GM20000 (cell line): ENCODE measurements at places on chromosomes 7 and 10.

GRCh38 chr10:133465191-133465949, 11.6 kb downstream of the SCART1 start:
- DNase-seq: peak; percentile 34

DNA sequence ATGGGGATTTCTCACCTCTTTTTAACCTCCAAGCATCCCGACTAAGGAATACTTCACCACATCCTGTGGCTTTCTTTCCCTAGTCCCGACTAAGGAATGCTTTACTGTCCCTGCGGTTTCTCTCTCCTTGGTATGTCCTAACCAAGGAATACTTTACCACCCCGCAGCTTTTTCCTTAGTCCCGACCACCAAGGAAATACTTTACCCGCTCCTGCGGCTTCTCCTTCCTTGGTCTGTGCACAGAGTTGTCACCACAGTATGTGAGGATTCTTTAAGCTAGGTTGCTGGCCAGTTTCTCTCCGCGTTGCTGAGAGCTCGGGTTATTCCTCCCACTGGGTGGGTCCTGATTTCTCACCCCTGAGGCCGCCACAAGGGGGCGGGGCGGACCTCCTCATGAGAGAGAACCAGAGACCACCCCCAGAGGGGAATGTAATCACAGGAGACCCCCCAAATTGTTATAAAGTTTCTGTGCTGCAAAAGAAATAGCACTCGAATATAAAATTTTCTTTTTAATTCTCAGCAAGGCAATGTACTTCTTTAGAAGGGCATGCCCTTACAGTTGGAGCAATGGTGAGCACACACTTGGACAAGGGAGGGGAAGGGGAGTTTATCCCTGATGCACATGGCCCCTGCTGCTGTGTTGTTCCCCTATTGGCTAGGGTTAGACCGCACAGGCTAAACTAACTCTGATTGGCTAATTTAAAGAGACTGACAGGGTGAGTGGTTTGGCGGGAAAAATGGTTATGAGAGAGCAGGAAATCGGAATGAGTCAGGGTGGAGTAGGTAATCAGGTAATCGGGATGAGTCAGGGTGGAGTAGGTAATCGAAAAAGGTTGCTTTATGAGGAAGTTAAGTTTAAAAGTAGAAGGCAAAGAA, 12.8 kb downstream of the SUGCT start:
- no peak for DNase-seq

- DNase-seq: no peak
Measured at GRCh38 chr10:102635377-102635776, 8.9 kb upstream of the TRIM8 start.

DNA sequence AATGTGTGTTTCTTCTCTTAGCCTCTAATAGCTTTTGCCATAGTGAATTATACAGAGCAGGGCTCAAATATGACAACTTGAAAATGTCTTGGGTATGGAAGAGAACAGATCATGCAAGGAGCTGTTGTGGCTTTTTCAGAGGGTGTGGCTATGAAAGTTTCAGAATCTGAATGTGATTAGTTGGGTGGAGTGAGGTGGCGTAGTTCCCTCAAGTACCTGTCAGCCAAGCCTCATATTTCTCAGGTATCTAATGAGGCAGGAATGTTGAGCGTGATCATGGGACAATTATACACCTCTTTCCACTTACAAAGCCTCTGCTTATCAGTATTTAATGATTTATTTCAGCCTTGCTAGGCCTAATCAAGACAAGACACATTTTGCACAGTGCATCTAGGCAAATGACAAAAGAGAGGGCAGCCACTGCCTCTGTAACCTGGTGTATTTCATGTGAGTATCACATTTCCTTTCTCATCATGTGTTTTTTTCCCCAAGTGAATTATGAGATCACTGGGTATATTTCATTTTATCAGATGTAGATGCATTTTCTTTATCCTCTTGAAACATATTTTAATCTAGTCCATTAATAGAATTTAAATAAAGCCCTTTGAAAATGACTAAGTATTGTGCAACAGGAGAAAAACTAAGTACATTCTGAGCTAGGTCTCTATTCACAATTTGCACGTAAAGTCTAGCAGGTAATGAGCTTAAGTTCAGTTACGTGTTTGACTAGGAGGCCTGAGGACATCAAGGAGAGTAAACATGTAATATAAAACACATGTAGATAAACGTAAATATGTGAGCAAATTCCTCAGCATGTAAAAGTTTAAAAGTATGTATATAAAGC, 644.4 kb upstream of the IGFBP3 start:
- DNase-seq: no peak

DNA sequence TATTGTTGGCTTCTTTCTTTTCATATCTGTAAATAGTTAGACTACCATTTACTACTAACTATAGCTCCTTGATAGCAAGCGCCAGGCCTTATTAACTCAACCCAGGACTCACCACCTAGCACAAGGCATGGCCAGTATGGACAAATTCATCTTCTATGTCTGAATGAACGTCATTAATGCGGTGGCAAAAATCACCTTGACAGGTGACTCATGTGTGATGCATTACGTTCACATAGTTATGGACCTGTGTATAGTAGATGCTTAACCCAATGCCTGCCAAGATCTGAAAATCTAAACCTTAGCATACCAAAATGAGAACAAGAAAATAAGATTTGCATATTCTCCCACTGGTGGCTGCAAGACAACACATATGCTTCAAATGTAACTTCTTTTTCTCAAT, 300.8 kb downstream of the PARD3 start:
- DNase-seq: no peak

- no peak for DNase-seq
Measured at GRCh38 chr7:67100956-67101361, 104.3 kb downstream of the TYW1 start.

- peak; percentile 52 for DNase-seq
Measured at GRCh38 chr7:22452142-22452959, 47.6 kb downstream of the STEAP1B start.

- DNase-seq: no peak
Measured at GRCh38 chr10:79239275-79239779, 107.9 kb upstream of the PPIF start.

DNA sequence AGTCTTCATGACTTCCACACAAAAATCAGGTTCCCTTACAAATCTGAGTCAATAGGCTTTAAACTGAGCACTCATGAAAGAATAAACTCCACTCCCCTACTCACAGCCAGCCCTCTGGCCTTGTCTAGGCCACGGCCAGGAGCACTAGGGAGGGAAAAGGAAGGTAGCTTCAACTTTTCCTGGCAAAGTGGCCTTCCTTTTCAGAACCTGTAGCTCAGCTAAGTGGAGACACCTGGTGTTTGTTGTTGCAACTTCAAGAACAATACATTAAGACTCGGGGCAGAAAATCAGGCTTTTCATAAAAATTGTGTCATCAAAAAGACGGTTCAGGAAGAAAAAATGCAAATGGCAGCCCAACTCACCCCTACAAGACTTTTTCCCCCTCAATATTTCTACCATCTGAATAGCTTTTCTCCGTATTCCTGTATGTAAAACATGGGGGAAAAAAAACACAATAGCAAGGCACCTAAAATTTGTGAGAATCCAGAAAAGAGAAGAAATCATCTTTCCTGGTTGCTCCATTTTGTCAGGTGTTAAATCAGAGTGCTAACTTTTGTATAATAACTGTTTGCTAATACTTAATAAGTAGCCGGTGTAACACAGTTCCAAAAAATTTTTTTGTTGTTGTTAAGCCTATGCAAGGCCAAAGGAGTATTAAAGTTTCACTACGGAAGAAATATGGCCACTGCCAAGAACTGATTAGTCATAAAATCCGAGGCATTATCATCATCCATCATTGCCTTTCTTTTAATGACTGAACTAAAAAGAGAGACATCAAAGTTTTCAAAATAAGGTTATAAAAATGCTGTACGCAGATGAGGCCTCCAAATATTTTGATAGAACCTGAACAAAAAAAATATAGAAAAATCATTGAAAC, 66.2 kb upstream of the ARID5B start:
- peak; percentile 23 for DNase-seq

DNA sequence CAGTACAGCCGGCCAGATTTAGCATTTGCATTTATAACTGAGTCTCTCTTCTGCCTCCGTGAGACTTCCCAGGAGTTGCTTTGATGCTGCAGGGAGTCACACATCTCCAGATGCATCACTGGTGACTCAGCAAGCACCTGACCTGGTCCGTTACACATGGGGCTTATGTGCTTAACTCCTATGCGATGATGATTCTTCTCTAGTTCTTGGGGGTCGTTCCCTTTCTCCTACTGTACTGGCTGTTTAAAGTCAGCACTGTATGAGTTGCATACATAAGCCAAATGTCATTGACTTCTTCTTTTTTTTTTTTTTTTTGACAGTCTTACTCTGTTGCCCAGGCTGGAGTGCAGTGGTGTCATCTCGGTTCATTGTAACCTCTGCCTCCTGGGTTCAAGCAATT, 13.0 kb upstream of the AKR1E2 start:
- no peak for DNase-seq

GRCh38 chr7:92178928-92179924, at the start of gene LRRD1:
TSS of gene LRRD1 (minus strand) at chr7:92179142. CDS start at chr7:92165202, 13,940 bp downstream.
- peak; percentile 91 for DNase-seq

GRCh38 chr10:133334503-133335245, 2.0 kb downstream of the CALY start:
- DNase-seq: no peak

DNA sequence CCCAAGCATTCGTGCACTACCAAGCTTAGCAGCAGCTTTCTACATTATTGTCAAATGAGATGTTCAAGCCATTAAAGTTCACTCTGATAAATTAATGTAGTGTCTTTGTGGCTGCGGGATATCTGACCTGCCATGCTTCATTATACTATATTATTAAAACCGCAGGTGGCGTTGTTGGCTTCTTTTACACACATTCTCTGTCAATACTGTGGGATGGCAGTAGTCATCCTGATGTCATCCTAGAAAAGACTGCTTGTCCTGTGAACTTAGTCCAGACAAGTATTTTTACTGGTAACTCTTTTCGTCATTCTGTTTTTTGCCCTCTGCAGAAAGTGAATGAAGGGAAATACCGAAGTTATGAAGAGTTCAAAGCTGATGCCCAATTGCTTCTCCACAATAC, 103.9 kb downstream of the ZMYND11 start:
- DNase-seq: no peak

GRCh38 chr10:51743146-51743545, 43.8 kb upstream of the CSTF2T start:
- DNase-seq: no peak

DNA sequence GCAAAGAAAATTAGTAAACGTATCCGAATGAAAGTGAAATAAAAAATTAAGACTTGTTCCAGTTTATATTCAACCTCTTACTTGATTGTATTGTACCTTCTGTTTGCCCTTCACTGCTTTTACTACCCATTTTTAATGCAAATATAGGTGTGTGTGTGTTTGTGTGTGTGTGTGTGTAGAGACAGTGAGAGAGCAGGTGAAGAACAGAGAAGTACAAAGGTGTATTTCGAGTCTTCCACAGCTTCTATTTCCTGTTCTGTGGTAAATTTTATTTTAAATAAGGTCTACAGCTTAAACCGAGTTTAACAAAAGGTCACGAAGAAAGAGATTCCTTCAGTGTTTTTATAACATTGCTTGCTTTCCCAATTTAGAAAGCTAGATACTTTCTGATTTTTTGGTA, 12.7 kb upstream of the SVIL start:
- DNase-seq: no peak

- DNase-seq: no peak
Measured at GRCh38 chr10:132541601-132542011, 4.0 kb downstream of the INPP5A start.

DNA sequence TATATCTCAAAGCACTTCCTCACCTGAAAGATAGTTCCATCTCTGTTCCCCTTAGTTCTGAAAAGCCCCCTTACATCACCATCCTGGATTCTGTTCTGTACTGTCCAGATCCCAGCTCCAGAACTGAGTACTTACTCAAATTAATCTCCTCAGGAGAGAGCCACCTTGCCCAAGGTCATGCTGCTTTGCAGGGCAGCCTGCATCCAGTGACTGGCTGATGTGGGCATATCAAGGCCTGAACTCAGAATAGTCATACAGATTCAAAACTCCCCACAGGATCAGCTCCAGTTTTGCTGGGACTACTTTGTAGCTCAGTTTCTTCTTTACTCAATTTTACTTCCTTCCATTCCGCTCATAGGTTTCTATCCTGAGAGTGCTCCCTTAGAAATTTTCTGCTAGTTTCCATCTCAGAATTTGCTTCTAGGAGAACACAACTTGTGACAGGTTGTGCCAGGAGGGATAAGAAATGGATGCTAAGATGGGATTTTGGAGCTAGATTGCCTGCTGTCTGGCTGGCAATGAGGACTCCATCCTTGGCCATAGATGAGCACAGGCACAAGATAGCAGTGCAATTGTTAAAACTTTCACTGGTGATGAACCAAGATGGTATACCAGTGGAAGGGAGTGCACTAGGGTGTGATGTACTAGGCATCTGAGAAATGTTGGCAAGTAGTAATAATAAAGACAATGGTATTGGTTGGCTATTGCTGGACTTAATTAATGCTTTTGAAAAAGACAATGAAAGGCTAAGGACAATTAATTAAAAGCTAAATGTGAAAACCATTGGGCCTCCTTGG, 17.3 kb downstream of the SRGN start:
- no peak for DNase-seq

DNA sequence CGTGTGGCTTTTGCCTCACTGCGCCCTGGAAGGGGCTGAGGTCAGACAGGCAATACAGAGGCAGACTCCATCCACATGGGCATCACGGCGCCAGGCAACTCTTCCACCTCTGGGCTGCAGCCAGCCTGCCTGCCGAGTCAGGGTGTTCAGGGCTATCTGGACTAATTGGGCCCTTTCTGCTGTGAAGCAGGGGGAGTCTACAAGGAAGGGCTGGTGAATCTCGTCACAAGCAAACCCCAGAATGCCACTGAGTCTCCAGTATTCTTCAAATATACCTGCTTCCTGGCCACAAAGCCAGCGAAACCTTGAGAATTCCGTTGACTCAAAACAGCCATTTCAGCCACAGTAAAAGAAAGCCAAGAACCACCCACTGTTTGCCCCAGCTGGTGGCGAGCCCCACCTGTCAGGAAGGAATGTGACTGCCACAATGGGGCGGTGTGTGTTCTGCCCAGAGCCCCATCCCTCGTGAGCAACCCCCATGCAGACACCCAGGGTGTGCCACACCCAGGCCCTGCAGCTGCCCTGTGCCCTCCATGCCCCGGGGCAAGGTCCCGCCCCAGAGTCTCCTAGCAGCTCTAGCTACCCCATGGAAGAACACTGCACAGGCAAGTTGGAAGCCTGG, 117.3 kb downstream of the FAM53B start:
- no peak for DNase-seq

GRCh38 chr7:111878785-111879184, 316.5 kb upstream of the IMMP2L start:
- no peak for DNase-seq

DNA sequence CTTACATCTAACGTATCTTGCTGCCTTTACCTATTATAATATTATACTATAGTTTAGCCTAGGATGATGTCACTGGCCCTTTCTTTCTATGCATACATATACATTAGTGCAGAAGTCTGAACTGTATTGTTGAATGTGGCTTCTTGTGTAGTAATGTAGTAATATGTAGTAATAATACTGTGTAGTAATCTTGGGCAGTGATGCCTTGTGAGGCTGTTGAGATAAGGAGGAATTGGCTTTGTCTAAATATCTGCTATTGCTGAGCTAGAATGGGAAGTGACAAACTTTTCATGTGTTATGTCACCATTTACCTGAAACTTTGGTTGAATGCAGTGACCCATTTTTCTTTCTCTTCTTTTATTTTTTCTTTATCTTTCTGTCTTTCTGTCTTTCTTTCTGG, 11.0 kb downstream of the GLCCI1 start:
- no peak for DNase-seq
